ENCODE measurements at places on chromosomes 12 and 14. TPM values are rescaled to one million over a fixed set of nuclear protein-coding genes. Genes with fewer than 3 reads are reported as not detected.

The LPAR5 gene
- total RNA-seq = not detected

The MYG1 gene
- 67.0 TPM for total RNA-seq

The CLEC9A gene
- not detected for total RNA-seq

The TAS2R19 gene
- 0.94 TPM for total RNA-seq

The TTC8 gene
- total RNA-seq = 41.3 TPM

The ADAMTS20 gene
- total RNA-seq = not detected

The CNTN1 gene
- total RNA-seq = not detected

The FGF6 gene
- total RNA-seq = not detected

The CCDC92 gene
- total RNA-seq = 15.9 TPM

The KRT71 gene
- total RNA-seq = not detected

The PAPLN gene
- 33.1 TPM for total RNA-seq

The ADAM21 gene
- 0.34 TPM for total RNA-seq

The UNC79 gene
- under 0.01 TPM for total RNA-seq

The HAL gene
- not detected for total RNA-seq

The C14orf180 gene
- not detected for total RNA-seq

The MIPOL1 gene
- total RNA-seq = 3.7 TPM

The PELI2 gene
- total RNA-seq = 8.8 TPM

The GUCY2C gene
- not detected for total RNA-seq

The NINJ2 gene
- total RNA-seq = not detected

The HOXC6 gene
- total RNA-seq = not detected

The SERPINA12 gene
- not detected for total RNA-seq

The GLI1 gene
- 0.05 TPM for total RNA-seq

The ACVRL1 gene
- 187 TPM for total RNA-seq

The ASPG gene
- not detected for total RNA-seq

The TMEM121 gene
- 9.9 TPM for total RNA-seq

The PZP gene
- not detected for total RNA-seq

The BRMS1L gene
- 4.9 TPM for total RNA-seq

The PRB2 gene
- total RNA-seq = not detected

The MYF5 gene
- total RNA-seq = not detected

The CCDC177 gene
- total RNA-seq = not detected

The MAPKAPK5 gene
- 22.2 TPM for total RNA-seq

Data from cardiac ventricle fibroblast (primary cell).